ENCODE measurements at places on chromosomes 5 and 9.

- no peak for DNase-seq
Measured at GRCh38 chr5:69043655-69043996, 50.2 kb upstream of the SLC30A5 start.

DNA sequence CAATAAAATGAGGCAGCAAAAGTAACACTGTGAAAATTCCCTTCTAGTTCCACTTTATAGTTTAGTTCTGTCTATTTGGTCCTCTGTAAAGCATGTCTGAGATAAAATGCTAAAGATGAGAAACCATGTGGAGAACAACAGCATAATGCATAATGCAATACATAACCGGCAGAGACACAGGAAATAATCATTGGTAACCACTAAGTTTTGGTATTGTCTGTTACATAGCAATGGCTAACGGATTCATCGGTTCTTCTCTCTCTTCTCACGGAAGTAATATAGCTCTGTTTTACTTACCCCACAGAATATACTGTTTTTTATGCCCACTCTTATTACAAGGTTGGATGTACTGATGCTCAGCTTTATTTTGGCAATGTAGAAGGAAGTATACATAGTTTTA is 158.9 kb downstream of the FAM174A start:
- no peak for DNase-seq

DNA sequence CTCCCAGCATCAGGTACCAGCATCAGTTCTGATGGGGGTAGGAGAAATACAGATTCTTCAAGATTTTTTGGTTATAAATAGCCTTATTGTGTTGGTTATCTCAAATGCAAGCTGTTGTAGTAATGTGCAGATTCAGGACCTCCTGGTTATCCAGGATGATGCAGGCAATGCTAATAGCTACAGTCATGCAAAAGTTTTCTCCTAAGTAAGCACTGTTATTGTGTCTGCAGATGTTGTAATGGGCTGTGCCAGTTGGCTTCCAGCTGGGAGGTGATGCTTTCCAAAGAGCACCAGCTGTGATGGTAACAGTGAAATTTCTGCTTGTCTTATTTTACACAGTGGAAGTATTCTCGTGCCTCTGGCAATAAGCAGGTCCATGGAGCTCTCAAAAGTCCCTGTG is 719.2 kb upstream of the CTNND2 start:
- DNase-seq, result no peak

DNA sequence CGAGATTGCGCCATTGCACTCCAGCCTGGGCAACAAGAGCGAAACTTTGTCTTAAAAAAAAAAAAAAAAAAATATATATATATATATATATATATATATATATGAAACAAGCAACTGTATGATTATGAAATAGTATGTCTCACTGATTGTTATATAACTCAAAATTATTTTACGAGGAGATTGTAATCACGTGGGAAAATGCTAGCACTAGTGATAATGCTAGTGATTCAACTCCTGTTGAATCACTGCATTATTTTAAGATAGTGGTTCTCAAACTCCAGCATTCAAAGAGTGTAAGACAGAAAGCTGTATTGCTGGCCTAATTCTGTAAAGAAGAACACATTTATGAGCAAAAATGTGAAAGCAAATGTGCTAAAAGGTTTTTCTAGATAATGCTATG is 12.4 kb upstream of the PTPN3 start:
- DNase-seq, result no peak

DNA sequence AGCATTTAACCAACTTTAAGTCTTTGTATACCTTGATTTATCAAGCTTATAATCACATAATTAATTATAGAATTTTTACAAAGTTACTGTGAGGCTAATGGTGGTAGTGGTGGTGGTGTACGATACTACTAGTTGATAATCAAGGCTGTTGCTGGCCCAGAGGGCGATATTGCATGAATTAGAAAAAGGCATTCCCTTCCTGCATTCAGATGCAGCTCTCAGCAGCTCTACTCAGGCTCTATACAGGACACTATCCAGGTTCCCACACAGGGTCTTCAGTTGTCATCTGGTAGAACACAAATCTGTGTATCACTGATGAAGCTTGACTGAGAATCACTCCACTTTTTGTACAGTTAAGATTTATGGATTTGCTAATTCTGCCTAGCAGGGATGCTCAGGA is 562.8 kb upstream of the C9orf72 start:
- DNase-seq, result no peak

DNA sequence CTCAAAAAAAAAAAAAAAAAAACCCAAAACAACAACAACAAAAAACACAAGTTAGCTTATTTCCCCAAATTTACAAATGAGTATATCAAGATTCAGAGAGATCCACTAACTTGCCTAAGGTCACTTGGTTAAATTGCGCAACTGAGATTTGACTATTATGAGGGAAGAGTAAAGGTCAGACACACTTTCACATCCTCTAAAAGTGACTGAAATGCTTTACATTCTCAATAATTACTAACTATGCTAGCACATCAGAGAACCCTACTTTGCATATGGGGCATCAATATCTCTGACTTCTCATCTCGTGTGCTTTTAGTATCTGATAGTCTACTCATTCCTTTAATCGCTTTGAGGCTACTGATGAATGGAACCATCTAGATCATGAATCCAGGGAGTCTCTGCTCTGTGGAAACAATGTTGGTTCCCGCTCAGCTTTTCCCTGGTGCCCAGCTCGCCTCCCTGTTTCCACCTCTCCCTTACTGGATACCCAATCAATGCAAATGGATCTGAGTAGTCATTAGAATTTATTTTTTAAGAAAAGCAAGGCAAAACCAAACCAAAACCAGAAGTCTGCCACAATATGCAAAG is 182.1 kb upstream of the TRIM32 start:
- DNase-seq, result no peak

GRCh38 chr9:137277329-137278041 is at the start of gene TOR4A:
Gene TOR4A (plus strand): TSS chr9:137277726. CDS start chr9:137278690, 964 bp downstream.
- peak; percentile 76 for DNase-seq

DNA sequence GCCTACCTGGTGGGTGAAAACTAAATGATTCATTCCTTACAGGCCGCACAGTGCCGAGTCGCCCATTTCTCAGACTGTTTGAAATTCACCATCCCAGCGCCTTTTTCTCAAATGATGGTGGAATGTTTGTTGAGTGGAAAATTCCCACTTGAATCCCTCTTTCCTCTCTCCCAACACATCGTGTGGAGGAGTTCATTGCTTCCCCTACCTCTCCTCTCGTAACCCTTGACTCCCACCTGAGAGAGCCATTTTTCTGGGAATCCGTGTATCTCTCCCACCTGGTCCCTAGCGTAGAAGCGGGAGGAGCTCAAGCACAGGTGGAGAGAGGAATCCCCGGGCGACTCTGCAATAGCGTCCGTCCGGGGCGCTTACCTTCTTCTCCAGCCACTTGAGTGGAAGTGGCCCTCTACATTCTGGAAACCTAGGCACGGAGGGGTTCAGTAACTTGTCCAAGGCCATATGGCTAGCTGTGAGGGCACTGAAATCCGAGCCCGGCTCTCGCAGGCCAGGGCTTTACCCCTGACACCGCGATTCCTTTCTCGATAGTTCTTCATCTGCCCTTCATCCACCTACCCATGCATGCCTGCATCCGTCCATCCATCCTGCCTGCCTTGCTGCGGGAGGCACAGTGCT is 683 bp downstream of the OSMR start:
- DNase-seq, result no peak

DNA sequence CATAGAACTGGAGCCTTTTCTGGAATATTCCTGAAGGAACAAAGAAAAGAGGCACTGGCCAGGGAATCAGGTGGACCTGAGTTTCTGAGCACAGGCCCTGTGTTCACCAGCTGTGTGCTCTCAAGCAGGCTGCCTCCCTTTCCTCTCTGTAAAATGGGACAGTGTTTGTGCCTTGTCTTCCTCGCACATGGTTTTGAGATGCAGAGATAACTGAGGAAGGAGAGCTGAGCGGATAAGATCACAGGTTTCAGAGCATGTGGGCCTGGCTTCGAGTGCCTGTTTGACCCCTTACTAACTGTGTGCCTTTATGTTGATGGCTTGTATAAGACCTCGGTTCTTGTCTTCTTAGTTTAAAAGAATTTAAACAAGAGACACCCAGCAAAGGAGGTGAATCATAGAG is 46.2 kb upstream of the HAND1 start:
- DNase-seq, result no peak

DNA sequence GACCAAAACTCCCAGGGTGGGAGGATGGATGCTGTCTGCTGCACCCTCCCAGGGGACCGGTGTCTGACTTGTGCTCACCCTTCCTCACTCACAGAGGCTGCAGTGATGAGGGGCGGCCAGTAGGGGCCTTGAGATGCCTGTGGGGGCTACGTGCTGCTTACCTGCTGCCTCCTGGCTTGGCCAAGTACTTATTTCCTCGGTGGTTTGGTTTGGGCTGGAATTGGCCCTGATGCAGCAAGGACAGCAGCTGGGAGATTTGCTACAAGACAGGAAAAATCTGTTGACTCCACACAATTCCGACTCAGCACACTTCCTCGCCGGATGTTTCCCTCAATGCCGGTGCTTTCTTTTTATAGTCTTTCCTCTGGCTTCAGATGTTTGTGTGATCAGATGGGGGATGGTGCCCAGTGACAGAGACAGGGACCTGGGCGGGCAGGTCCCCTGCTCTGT is 6.6 kb downstream of the PCDH12 start:
- no peak for DNase-seq

GRCh38 chr5:168796593-168797580 is 217.7 kb upstream of the PANK3 start:
- DNase-seq, result no peak

GRCh38 chr5:122311497-122311960 is 508 bp upstream of the SNCAIP start:
- no peak for DNase-seq

GRCh38 chr9:127805620-127806019 is 2.9 kb downstream of the FPGS start:
- peak; percentile 31 for DNase-seq
